Neural cell (in vitro differentiated cells): ENCODE measurements at places on chromosomes 3 and 15. TPM values are rescaled to one million over a fixed set of nuclear protein-coding genes. Genes with fewer than 3 reads are reported as not detected.

Gene GOLGA6L7
- polyA plus RNA-seq, result not detected in 2 replicates

Gene GPR176
- polyA plus RNA-seq, result 8.3 and 9.8 TPM in 2 replicates

Gene SCG5
- polyA plus RNA-seq, result 112 and 116 TPM in 2 replicates

Gene EXD1
- 0.40 TPM in 1 of 2 replicates, not detected in the other for polyA plus RNA-seq

Gene CHRNB4
- polyA plus RNA-seq, result not detected in 2 replicates

Gene SPTSSB
- polyA plus RNA-seq, result 0.64 and 0.71 TPM in 2 replicates

Gene ZNF80
- polyA plus RNA-seq, result 0.17 TPM in 1 of 2 replicates, not detected in the other

Gene GJD2
- polyA plus RNA-seq, result 3.2 and 4.6 TPM in 2 replicates

Gene BMF
- 5.7 and 5.8 TPM in 2 replicates for polyA plus RNA-seq

Gene EIF4E3
- 9.2 and 11.4 TPM in 2 replicates for polyA plus RNA-seq

Gene CSPG5
- polyA plus RNA-seq, result 67.1 and 78.8 TPM in 2 replicates

Gene SERINC4
- 0.38 and 0.47 TPM in 2 replicates for polyA plus RNA-seq

Gene ALPK3
- polyA plus RNA-seq, result 0.24 TPM in 1 of 2 replicates, not detected in the other

Gene ROPN1
- polyA plus RNA-seq, result not detected in 2 replicates

Gene ITIH4
- 16.3 and 29.5 TPM in 2 replicates for polyA plus RNA-seq

Gene SLC6A20
- polyA plus RNA-seq, result not detected in 2 replicates

Gene SAXO2
- 4.0 and 8.6 TPM in 2 replicates for polyA plus RNA-seq

Gene PIGZ
- polyA plus RNA-seq, result 5.8 and 6.5 TPM in 2 replicates

Gene NRG4
- polyA plus RNA-seq, result 1.4 TPM in 1 of 2 replicates, not detected in the other

Gene TLR9
- polyA plus RNA-seq, result not detected in 2 replicates

Gene MKRN3
- 10.7 and 13.9 TPM in 2 replicates for polyA plus RNA-seq

Gene SKOR1
- 0.81 and 0.94 TPM in 2 replicates for polyA plus RNA-seq

Gene TMC3
- polyA plus RNA-seq, result not detected in 2 replicates

Gene CHRNA3
- polyA plus RNA-seq, result 2.4 TPM in 2 replicates

Gene ARID3B
- 11.2 and 12.8 TPM in 2 replicates for polyA plus RNA-seq

Gene AADACL2
- polyA plus RNA-seq, result not detected in 2 replicates

Gene GOLGA8T
- polyA plus RNA-seq, result not detected in 2 replicates

Gene KLHL40
- not detected in 2 replicates for polyA plus RNA-seq

Gene CCR8
- not detected in 2 replicates for polyA plus RNA-seq

Gene MCF2L2
- polyA plus RNA-seq, result 9.3 and 10.0 TPM in 2 replicates

Gene C3orf85
- polyA plus RNA-seq, result not detected in 2 replicates

Gene SQOR
- polyA plus RNA-seq, result not detected in 2 replicates

Gene ZNF774
- 6.8 and 7.0 TPM in 2 replicates for polyA plus RNA-seq

Gene ST8SIA2
- polyA plus RNA-seq, result 24.0 and 38.9 TPM in 2 replicates

Gene ALDH1A3
- polyA plus RNA-seq, result 0.06 and 0.12 TPM in 2 replicates

Gene TM4SF1
- 0.81 and 2.2 TPM in 2 replicates for polyA plus RNA-seq

Gene FETUB
- not detected in 2 replicates for polyA plus RNA-seq

Gene CALML4
- polyA plus RNA-seq, result 0.43 and 0.82 TPM in 2 replicates

Gene PAK6
- 32.4 and 38.9 TPM in 2 replicates for polyA plus RNA-seq

Gene GRAMD1C
- polyA plus RNA-seq, result 12.9 and 31.0 TPM in 2 replicates
